Lower lobe of right lung (tissue), 2 donors: ENCODE measurements at places on chromosomes 2 and 18.

DNA sequence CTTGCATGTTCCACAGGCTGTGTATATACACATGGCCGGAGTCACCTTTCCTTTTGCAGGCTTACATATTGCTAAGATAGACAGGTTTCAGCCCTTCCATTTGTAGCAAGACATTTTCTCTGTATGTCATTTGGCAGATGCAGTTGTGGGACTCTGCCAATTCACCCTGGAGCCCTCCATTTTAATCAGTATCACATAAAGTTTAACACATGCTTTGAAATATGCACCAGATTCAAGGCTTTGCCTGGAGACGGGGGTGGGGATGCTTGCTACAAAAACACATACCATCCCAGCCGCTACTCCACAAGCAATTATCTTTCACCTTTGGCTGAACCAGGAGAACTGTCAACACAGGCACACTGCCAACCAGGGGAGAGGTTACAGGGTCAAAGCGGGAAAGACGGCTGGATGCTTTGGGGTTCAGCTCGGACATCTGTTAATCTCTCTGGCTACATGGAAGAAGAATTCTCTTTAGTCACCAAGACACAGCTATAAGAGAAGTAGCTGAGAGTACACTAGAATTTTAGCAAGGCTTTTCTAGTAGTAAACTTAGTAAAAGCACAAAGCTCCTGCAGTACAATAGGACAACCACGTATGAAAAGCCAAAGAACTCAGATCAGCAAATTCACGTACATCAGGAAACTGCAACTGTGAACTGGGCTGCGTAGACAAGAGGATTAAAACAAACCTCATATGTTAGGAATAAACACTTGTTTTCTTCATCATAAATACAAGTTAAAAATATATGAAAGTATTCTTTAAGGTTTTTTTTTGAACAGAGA lies 130.9 kb downstream of the EXOC6B start:
- H3K27me3 ChIP-seq, result no peaks in the 10 kb centered on the region
- DNase-seq, result no peak

DNA sequence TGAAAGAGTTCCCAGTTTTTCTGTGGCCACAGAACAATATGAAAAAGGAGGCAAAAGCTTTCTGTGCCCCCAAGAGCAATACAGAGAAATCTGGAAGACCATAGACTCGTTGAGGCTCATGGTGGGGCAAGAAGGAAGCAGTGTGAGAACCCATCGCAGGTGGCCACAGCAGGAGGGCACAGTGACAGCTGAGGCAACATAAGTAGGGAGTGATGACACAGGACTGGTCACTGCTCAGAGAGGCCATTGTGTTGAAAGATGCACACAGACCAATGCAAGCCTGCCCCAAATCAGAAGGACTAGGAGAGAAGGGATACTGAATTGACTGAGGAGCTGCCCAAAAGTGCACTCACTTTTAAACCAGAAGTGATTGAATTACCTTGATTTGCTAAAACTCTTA lies 483.6 kb downstream of the EPHA4 start:
- no peak overlapping the region for H3K27ac ChIP-seq
- H3K4me1 ChIP-seq, result no peaks in the 10 kb centered on the region
- H3K27me3 ChIP-seq, result no peaks in the 10 kb centered on the region
- H3K36me3 ChIP-seq, result no peaks in the 10 kb centered on the region

DNA sequence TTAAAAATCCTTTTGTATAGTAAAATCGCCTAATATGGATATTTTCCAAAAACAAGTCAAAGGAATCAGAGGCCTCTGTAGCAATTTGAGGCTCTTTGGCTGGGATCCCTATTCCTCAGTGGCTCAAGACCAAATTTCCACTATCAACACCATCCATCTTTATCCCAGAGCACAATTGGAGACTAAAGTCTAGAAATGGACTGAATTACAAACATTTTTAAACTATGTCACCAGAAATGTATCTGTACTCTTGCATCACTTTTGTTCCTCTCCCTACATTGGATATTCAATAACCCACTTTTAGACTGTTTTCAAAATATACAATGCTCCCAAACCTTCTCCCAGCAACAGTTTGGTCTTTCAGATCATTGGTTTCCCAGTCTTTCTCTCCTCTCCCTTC lies 140.4 kb upstream of the KLHL29 start:
- H3K27ac ChIP-seq, result no peak overlapping the region
- H3K4me1 ChIP-seq, result no peaks in the 10 kb centered on the region
- H3K36me3 ChIP-seq, result no peaks in the 10 kb centered on the region
- H3K27me3 ChIP-seq, result no peaks in the 10 kb centered on the region
- DNase-seq, result no peak
- H3K4me3 ChIP-seq, result no peak overlapping the region

GRCh38 chr2:54898456-54899226 lies 151.6 kb downstream of the RTN4 start:
- H3K4me3 ChIP-seq, result no peak overlapping the region
- no peaks in the 10 kb centered on the region for H3K27me3 ChIP-seq
- H3K36me3 ChIP-seq, result no peaks in the 10 kb centered on the region

DNA sequence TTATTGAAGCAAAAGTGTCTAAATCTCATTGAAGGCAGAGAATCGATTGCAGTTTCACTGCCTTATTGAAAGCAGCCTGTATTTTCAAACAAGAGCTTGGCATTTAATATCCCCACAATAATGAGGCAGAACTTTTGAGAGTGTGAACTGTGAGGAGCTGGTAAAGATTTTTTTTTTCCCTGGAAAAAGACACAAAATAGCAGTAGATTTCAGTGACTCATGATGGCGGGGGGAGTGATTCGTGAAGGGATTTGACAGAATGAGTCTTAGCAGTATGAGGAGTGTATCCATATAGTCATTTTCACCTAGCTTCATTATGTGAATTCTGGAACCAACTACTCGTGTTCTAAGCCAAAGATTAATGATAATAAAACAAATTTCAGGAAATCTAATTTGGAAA lies 242.9 kb downstream of the ARL6IP6 start:
- no peaks in the 10 kb centered on the region for H3K4me1 ChIP-seq
- H3K36me3 ChIP-seq, result no peaks in the 10 kb centered on the region
- no peak overlapping the region for H3K4me3 ChIP-seq
- H3K27ac ChIP-seq, result no peak overlapping the region
